ENCODE measurements at places on chromosomes 13 and 19.

DNA sequence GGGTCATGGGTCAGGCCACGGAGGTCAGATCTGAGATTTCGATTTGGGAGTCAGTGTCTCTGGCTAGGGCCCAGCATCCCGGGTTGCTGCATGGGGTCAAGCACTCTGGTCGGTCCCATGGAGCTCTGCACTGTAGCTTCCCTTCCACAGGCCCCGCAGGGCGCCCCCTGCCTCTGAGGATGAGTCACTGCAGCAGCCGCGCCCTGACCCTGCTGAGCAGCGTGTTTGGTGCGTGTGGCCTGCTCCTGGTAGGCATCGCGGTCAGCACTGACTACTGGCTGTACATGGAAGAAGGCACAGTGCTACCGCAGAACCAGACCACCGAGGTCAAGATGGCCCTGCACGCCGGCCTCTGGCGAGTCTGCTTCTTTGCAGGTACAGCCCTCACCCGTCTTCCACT is 3.6 kb downstream of the CACNG7 start:
- DNase-seq: peak; percentile 21

- DNase-seq: peak; percentile 37
Measured at GRCh38 chr13:92143766-92144165, 745.3 kb downstream of the GPC5 start.

DNA sequence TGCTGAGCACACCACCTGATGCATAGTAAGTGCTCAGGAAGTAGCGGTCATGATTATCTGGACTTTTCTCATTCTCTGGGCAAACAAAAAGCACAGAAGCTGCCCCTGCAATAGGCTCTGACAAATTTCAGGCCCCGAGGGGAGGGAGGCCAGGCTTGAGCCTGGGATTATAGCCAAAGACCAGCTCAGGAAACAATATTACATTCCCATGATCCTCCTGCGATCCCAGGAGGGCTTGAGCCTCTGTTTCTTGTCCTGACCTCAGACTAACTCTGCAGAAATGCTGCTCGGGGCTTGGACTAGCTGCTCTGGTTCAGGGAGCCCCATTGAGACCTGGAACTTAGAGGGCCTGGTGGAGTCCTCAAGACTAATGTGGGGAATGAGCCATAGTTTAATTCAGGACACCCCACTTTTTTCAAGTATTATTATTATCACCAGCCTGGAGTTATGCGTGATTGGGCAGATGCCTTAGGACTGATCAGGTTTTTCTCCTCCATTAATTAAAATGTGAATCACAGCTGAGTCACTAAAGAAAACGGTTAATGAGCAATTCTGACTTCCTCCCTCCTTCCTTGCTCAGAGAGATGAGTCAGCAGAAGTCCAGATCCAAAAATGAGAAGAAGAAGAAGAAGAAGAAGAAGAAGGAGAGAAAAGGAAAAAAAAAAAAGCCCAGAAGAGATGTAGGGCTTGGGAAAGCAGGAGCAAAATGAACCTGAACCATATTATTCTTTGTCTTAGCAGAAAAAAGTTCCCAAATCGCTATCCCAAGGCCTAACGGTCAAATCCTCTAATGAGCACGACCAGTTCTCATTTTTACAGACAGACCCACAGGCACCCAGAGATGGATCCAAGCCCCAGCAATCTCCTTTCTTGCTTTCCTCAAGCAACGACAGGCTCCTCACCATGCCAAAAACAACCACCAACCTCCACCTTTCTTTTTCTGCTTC is 107.2 kb downstream of the CACNA1A start:
- DNase-seq: peak; percentile 83

DNA sequence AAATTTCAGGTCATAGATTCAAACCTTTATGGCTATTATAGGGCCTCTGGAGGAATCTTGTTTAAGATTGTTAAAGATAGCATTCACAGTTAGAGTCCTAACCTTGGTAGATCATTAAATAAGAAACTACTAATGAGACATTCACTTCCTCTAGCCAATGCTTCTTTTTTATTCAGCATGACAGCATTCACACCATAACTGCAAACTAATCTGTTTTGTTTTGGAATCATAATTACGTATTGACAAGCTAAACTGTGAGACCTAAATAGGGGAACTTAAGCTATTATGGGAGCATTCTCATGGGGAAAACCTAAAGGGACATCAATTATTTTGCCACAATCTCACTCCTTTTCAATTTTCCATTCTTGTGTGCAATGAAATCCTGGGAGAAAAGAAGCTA is 653.8 kb downstream of the PCDH9 start:
- DNase-seq: peak; percentile 26

- peak; percentile 51 for DNase-seq
Measured at GRCh38 chr19:9848762-9849161, 13.6 kb downstream of the PIN1 start.

Data from NCI-H69 (cell line).